ENCODE measurements at places on chromosomes 2 and 18.

DNA sequence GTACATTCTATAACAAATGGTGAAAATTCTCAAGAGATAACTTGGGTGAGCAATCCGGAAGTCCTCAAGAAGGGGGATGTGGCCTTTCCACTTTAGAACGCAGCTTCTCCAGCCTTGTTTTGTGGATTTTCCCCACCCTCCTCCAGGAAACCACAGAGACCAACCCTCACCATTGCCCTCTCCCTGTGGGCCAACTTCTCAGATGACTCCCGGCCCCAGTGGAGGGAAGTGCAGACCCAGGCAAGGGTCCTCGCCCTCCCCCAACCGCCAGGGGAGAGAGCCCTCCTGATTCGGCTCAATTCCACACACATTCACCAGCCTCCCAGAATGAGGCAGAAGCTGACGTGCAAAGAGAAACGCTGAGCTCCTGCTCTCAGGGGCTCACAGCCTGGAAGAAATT, 277.2 kb downstream of the EIPR1 start:
- DNase-seq = no peak

DNA sequence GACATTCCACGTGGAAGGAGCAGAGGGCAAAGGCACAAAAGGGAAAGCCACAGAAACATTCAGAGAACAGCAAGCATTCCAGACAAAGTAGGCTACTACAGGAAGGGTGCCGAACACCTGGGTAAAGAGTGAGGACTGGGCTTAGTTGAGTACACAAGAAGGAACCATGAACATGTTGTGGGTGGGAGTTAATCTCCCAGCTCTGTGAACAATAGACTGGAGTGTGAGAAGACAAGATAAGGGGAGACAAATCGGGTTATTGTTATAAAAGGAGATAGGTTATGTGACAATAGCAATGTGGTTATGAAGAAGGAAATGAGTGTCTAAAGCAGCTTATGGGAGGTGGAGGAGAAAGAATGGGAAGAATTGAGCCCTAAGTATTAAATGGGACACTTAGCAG, 70.0 kb downstream of the DPP4 start:
- DNase-seq = no peak

DNA sequence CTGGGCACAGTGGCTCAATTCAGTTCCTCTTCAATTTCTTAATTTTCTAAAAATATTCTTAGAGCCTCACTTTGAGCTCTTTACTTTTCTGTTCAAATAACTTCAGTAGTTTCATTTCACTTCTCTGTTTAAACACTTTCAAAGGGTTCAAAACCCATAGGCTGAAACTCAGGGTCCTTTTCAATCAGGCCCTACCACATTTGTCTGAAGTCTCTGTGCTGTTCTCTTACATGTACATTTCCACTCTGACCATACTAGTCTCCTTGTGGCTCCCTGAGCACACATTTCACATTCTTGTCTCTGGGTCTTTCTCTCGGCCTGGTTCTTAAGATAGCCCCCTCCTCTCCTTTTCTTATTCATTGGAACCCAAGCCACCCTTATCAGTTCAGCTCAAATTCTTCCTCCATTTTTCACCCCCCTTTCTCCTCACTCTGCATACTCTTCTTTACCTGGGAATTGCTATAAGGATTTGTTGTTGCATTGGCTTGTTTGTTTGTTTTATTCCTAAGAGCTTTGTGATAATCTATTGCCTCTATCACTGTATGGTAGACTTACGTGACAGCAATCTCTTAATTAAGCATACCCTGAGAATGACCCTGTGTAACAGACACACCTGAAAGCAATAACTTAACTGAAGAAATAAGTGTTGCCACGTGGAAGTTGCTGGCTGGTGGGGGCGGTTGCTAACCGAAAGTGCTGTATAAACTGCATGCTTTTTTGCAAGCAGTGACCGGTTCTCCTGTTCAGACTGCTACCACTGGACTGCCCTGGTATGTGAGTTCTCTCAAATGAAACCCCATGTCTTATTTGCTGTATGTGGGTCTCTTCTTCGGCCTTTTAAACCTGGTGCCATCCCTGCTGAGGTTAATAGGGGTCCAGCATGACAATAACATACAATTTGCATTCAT, 27.7 kb upstream of the ACADL start:
- DNase-seq = no peak

DNA sequence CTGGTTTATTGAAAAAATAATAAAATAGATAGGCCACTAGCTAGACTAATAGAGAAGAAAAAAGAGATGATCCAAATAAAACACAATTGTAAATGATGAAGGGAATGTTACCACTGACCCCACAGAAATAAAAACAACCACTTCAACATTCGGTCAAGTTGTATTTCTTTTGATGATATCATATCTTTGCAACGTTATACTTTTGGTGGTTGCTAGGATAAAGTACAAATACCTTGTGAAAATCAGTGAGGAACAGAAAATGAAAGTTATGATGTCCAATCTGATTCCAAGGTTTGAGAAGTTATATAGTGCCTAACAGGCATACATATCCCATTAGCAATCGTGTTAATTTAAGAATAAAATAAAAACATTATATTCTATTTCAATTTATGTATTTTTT, 6.6 kb upstream of the ASNSD1 start:
- no peak for DNase-seq

GRCh38 chr2:193845604-193846003, 1650.9 kb upstream of the TMEFF2 start:
- DNase-seq = no peak

DNA sequence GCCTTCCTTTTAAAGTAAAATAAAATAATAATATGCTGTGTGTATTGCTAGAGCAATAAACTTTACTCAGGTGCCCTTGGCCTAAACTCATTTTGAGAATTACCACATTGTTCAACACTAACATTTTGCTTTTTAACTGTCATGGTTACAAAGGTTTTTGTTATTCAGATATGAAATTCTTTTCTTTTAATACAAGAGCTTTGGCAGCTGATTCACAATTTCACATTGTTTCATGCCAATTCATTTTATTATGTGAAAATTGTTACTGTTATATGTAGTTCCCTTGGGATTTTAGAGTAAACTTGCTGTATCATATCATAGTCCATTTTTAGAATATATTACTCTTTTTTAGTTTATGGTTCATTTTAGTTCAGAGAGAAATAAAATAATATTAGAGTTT, 65.8 kb upstream of the ZNF804A start:
- no peak for DNase-seq

DNA sequence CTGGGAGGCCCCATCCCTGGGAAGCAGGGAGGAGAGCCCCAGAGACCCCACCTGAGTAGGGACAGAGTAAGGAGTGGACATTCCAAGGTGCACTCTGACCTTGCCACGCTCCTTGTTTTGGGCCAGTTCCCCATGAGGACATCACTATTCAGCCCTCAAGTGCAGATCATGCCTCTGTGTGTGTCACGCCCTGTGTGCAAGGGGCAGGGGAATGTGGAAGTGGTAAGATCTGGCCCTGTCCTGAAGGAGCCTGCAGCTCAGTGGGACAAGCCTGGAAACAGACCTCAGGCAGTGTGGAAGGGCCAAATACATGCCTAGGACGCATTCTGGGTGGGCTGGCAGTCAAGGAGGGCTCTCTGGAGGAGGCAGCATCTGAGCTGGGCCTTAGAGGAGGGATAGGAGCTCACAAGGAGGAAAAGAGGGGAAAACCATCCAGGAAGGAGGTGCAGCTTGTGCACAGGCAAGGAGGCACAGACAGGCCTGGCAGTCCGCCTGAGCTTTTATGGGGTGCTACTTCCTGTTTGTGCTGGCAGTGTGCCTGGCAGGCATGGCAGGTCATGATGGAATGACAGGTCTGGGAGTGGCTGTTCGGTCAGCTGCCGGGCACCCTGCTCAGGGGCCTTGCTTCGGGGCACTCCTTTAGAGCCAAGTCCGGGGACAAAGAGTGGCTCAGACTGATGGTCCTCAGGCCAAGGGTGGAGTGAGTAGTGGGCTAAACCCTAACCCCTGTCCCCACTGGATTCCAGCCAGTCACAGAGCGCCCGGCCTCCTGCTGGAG, 3.3 kb downstream of the KLHL30 start:
- peak; percentile 95 for DNase-seq

GRCh38 chr2:86518481-86518880, 44.8 kb downstream of the CHMP3 start:
- DNase-seq = no peak

DNA sequence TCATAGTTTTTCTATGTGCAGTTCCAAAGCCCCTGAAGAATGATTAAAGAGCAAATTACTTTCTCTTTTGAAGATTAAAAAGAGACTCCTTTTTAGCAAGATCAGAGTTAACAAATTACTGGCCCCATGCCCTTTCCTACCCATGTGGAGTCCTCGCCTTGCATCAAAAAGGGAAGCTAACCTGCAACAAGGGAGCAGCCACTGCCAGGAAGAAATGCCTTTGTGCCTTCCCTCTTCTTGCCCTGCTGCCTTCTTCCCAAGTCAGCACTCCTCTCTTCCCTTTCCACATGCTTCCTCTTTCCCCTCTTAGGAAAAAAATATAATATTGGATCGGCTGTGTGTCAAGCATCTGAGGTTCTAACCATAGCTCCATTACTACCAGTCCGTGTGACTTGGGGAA, 37.1 kb upstream of the CYP1B1 start:
- DNase-seq = peak; percentile 31
